ENCODE measurements at places on chromosomes 2 and 18. TPM values are rescaled to one million over a fixed set of nuclear protein-coding genes. Genes with fewer than 3 reads are reported as not detected.

SERPINB12 gene
- total RNA-seq = not detected

SERPINB13 gene
- not detected for total RNA-seq

CAVIN2 gene
- total RNA-seq = not detected

ORMDL1 gene
- 101 TPM for total RNA-seq

TMEM163 gene
- total RNA-seq = 0.12 TPM

EML6 gene
- 0.96 TPM for total RNA-seq

L3MBTL4 gene
- 0.12 TPM for total RNA-seq

DNA sequence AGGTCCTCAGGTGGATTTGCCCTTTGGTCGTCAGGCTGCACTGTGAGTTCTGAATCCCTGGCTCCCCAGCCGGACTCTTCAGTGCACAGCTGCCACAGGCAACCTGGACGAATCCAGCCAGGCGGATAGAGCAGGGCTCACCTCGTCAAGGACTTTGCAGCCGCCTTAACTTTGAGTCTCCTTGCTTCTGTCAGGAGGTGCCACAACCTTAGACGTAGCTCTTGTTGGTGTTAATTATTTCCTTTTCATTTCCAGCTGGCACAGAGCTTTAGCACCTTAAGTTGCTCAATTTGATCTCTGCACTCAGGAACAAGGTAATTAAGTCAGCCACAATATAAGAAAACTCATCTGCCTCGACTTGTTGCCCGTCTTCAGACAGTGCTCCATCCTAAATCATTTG, 17.7 kb downstream of the SMIM21 start:
- H3K27me3 ChIP-seq = peaks cover 27% of the 10 kb centered on the region
- no peak for DNase-seq
- H3K36me3 ChIP-seq = no peaks in the 10 kb centered on the region
- H3K4me1 ChIP-seq = peaks cover 21% of the 10 kb centered on the region

DNA sequence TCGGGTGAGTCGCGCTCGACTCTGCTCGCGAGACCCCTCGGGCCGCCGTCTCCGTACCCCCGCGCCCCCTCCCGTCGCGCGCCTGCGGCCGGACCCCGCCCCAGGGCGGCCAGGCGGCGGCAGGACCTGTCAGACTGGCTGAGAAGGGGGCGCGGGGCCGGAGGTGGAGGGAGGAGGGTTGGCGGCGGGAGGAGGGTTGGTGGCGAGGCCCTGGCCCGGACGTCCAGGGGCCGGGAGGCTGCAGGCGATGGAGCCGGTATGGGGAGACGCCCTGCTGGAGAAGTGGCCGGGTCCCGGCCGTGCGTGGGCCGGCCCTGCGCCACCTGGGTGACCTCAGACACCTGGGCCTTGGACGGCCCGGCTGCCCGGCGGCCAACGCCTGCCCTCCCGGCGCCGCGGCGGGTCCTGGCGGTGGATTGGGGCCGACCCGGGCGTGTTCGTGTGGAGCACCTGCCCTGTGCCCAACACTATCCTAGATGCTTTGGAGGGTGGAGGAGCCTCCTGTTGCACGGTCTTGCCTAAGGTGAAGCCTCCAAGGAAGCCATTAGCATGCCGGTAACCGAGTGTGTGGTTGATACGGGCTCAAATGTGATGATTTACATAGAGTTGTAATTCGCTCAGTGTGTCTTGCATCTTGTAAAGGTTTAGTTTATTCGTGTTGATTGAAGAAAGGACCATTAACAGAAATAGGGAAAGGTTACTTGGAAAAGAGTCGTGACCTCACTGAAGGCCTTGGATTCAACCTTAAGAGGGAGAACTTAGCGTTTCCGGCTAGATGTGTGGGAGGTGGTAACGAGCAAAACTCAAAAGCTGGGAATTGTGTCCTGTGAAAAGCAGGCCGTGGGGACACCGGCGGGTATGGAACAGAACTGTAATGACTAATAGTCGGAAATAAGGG, 550 bp downstream of the MYL12B start:
- peak overlapping the region; percentile 99 for H3K27ac ChIP-seq
- H3K36me3 ChIP-seq = peaks cover 13% of the 10 kb centered on the region
- peaks cover 77% of the 10 kb centered on the region for H3K4me1 ChIP-seq
- no peaks in the 10 kb centered on the region for H3K27me3 ChIP-seq

DNA sequence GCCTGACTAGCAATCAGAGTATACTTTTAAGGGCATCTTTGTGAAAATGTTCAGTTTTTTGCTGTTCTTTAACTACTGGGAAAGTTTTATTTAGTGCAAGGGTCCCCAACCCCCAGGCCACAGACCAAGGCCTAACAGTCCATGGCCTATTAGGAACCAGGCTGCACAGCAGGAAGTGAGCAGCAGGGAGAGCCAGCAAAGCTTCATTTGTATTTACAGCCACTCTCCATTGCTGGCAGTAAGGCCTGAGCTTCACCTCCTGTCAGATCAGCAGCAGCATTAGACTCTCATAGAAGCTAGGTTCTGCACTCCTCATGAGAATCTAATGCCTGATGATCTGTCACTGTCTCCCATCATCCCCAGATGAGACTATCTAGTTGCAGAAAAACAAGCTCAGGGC, 17.1 kb upstream of the NR4A2 start:
- no peaks in the 10 kb centered on the region for H3K27me3 ChIP-seq
- DNase-seq = no peak
- H3K4me1 ChIP-seq = peaks cover 2% of the 10 kb centered on the region
- no peaks in the 10 kb centered on the region for H3K36me3 ChIP-seq
- no peak overlapping the region for H3K4me3 ChIP-seq

DNA sequence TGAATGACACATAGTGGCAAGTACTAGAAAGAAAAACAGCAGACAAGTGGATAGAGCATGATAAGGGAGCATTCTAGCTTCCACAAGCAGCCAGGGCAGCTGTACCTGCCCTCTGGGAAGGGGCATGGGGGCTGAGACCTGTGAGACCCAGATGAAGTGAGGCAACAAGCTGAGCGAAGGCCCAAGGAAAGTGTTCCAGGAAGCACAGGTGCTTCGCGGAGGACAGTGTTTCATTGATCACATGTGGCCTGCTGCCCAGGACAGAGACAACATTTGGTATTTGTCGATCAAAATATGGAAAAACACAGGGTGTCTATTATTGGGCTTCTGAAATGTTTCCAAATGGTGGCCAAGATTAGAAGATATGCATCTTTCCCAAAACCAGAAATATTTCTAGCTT, 149.1 kb downstream of the ZNF516 start:
- no peak overlapping the region for H3K27ac ChIP-seq
- H3K4me3 ChIP-seq = no peak overlapping the region
- DNase-seq = no peak
- peaks cover 10% of the 10 kb centered on the region for H3K4me1 ChIP-seq
- H3K36me3 ChIP-seq = no peaks in the 10 kb centered on the region
- peaks cover 10% of the 10 kb centered on the region for H3K27me3 ChIP-seq

- no peak overlapping the region for H3K27ac ChIP-seq
- no peaks in the 10 kb centered on the region for H3K4me1 ChIP-seq
- H3K27me3 ChIP-seq = peaks cover 55% of the 10 kb centered on the region
- H3K4me3 ChIP-seq = peak overlapping the region; percentile 53
- DNase-seq = peak; percentile 59
- no peaks in the 10 kb centered on the region for H3K36me3 ChIP-seq
Observed at GRCh38 chr2:229714736-229715541, 584 bp upstream of the DNER start.

DNA sequence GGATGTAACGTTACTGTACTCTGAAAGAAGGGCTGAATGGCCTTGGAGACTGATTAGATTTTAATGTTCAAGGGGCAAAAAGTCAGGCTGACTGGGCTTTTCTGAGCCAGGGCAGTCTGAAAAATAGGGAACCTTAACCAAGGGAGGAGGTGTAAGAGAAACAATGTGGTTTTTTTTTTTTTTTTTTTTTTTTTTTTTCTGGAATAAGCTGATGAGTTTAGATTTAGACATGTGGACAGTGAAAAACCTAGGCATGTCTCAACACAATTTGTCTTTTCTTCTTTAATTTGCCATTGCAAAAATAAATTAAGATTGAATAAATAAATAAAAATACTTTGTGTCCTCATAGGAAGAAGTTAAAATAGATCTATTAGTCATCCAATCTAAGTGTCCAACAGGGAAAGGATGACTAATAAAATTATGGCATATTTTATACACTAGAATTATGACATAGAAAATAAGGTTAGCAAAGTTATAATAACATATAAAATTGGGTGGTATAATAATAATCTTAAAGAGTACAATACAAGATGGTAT, 237.6 kb upstream of the TRIB2 start:
- H3K4me3 ChIP-seq = no peak overlapping the region
- no peaks in the 10 kb centered on the region for H3K27me3 ChIP-seq
- H3K27ac ChIP-seq = no peak overlapping the region
- peaks cover under 1% of the 10 kb centered on the region for H3K4me1 ChIP-seq
- DNase-seq = no peak
- H3K36me3 ChIP-seq = peaks cover 3% of the 10 kb centered on the region

GRCh38 chr2:96602330-96602823, 35.7 kb downstream of the KANSL3 start:
- H3K27ac ChIP-seq = no peak overlapping the region
- H3K4me1 ChIP-seq = peaks cover 19% of the 10 kb centered on the region
- peaks cover 19% of the 10 kb centered on the region for H3K36me3 ChIP-seq
- H3K27me3 ChIP-seq = no peaks in the 10 kb centered on the region
- DNase-seq = no peak

DNA sequence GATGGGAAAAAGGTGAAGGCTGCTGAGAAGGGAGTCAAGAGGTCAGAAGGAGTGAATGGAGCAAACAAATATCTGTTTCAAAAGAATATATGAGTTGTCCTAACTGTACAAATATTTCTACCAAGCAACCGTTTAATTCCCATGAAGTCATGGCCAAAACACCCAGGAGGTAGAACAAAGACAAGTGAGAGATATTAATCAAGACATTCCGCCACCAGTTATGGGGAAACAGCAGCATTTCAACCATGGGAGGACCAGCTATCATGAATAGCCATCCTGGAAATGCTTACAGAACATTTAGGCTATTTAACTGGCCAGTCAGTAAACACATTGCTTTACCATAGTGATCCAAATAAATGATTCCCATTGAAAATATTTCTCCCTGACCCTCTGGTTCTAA, 396.3 kb downstream of the IRS1 start:
- peaks cover 2% of the 10 kb centered on the region for H3K36me3 ChIP-seq
- H3K27me3 ChIP-seq = peaks cover 33% of the 10 kb centered on the region
- H3K27ac ChIP-seq = no peak overlapping the region
- no peak for DNase-seq

- peaks cover 4% of the 10 kb centered on the region for H3K27me3 ChIP-seq
- no peak overlapping the region for H3K27ac ChIP-seq
- H3K4me1 ChIP-seq = no peaks in the 10 kb centered on the region
- no peak for DNase-seq
- no peak overlapping the region for H3K4me3 ChIP-seq
- H3K36me3 ChIP-seq = no peaks in the 10 kb centered on the region
Observed at GRCh38 chr2:130318906-130319305, 23.8 kb upstream of the IMP4 start.

DNA sequence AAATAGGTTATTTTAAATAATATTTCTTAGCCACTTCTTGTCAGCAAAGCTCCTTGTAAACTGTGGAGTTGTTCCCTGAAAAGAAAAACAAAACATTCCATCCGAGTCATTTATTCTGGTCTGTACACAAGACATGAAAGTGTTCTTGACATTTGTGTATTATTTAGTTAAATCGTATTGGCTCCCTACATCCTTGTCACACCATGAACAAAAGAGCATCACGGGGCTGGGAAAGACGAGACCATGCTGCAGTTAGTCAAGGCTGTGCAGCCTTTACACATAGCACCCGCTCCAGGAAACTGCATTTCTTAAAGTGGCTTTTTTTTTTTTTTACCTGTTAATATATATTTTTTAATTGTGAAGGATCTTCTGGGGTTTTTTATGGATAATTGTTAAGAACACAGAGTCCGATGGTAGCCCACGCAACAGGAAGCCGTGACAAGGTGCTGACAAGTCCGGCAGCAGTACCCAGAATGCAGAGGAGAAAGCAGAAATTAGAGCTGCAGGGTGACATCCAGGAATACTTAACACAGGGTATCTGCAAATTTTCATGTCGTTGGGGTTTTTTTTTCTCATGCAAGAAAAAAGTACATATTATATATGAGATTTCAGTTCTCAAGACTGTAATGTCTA, 588.4 kb downstream of the ARHGAP15 start:
- no peak overlapping the region for H3K27ac ChIP-seq
- H3K4me1 ChIP-seq = peaks cover 15% of the 10 kb centered on the region
- peaks cover 22% of the 10 kb centered on the region for H3K36me3 ChIP-seq
- H3K4me3 ChIP-seq = no peak overlapping the region

GRCh38 chr2:230362030-230362691, 35.2 kb downstream of the SP140L start:
- no peaks in the 10 kb centered on the region for H3K27me3 ChIP-seq
- peak overlapping the region; percentile 72 for H3K27ac ChIP-seq
- H3K4me1 ChIP-seq = peaks cover 23% of the 10 kb centered on the region
- no peak overlapping the region for H3K4me3 ChIP-seq
- DNase-seq = no peak
- peaks cover 47% of the 10 kb centered on the region for H3K36me3 ChIP-seq

DNA sequence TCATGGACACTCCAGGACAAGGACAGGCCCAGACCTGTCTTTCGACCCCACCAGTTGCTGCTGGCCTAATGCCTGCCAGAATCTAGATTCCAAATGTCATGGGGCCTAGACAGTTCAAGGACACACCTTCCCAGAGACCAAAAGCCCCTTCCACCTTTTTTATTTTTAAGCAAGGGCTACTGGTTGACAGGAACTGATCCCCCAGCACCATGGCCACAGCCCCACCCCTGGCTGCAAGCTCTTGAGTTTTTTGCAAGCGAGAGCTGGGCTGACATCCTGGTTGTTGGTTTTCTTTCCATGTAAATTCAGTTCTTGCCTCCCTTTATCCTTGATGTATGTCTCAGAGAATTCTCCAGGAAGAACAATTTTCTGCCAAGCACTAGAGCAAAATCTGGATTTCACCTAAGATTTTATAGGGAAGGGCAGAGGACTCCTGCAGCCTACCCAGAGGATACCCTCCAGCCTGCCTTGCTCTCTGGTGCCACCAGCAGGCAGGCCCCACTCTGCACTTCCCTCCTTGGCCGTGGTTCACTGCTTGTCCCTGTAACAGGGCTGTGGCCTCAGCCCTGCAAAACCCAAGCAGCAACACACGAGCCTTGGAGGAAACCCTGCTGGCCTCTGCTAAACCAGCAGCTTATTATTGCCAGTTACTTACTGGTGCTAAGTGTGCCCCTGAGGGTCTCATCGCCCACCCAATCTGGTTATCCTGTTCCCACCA, 97.7 kb downstream of the TWIST2 start:
- no peaks in the 10 kb centered on the region for H3K36me3 ChIP-seq
- peak; percentile 21 for DNase-seq
- H3K4me1 ChIP-seq = peaks cover 7% of the 10 kb centered on the region
- no peaks in the 10 kb centered on the region for H3K27me3 ChIP-seq
- no peak overlapping the region for H3K27ac ChIP-seq

DNA sequence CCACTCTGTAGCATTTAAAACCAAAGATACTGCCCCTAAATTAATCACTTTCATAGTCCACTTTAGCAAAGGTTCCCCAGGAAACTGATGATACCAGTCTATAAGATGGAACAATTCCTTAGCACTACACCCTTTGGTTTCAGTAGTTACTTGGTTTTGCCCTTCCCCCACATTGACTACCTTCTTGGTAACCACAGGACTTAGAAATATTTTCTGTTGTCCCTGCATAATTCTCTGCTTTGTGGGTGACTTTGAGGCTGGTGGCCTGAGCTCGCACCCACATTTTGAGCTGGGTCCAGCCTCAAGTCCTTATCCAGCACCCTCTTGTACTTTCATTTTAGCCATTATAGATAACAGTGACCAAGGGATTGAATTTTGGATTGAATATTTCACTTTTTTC, 23.1 kb downstream of the ELP2 start:
- peaks cover 9% of the 10 kb centered on the region for H3K4me1 ChIP-seq
- DNase-seq = no peak
- peaks cover 35% of the 10 kb centered on the region for H3K36me3 ChIP-seq
- no peak overlapping the region for H3K27ac ChIP-seq

Measured in activated T-cell treated with anti-CD3 and anti-CD28 coated beads, Interleukin-2, amount 50 U/mL, for 72 hours (primary cell).